Omental fat pad (tissue), 4 donors: ENCODE measurements at places on chromosomes 7 and 10.

GRCh38 chr10:96833220-96834001 is 1.3 kb downstream of the LCOR start:
- no peak for DNase-seq

GRCh38 chr7:41110186-41110585 is 592.7 kb downstream of the INHBA start:
- DNase-seq = no peak

DNA sequence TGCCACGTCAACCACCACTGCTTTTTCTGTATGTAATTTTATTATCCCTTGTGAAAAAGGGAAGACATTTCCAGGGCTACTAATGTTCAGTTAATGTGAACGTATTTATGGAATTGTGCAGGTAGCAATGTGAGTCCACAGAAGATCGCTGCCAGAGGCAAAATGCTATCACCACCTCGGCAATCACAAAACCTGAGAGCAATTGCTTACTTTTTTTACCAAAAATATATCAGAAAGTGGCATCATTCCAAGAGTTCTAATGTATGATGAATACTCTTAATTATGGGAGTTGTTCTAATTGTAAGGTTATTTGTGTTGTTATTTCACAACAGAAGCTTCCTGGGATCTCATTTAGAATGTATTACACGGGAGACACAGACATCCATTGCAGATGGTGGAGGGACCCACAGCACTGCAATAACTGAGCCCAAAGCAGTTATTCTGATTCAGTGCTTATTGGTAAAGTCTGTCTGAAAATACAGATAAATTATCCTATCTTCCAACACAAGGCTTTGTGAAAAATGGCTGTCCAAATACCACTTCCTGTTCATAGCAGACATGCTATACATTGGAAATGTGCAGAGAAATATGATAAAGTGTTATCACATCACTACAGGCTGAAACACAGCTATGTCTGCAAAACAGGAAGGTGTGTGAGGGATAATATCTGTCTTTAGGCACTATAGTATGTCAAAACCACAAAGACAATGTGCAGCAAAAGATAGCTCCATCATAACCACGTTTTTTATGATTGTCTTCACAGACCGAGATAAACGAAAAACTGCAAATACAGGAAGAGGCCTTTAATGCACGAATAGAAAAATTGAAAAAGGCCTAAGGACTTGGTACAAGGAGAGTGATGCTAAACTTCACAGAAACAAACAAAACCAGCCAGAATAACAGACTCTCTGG is 102.7 kb downstream of the CABCOCO1 start:
- DNase-seq = no peak

DNA sequence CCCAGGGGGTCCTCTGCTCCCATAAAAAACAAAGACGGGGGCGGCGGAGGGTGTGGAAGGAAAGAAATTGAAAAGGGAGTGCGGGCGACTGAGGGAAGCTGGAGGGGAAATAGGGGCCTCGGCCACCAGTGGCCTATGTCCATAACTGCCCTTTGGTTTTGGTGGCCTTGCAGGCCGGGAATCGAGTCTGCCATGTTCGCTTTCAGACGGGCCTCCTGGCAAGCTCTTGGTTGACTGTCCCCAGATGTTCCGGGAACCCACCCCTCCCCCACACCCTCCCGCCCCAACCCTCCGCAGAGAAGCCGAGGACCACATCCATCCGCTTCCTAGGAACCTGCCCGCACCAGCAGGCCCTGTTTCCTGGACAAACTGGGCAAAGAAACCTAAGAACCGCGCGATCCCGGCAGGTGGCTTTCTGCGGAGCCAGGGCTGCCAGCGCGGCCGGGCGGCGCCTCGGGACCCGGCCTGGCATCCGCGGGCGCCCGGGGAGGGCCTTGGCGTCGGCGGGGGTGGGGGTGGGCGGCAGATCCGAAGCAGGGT is 20.0 kb upstream of the GATA3 start:
- DNase-seq = no peak

- no peak for DNase-seq
Measured at GRCh38 chr7:115056019-115056418, 134.1 kb downstream of the MDFIC start.

DNA sequence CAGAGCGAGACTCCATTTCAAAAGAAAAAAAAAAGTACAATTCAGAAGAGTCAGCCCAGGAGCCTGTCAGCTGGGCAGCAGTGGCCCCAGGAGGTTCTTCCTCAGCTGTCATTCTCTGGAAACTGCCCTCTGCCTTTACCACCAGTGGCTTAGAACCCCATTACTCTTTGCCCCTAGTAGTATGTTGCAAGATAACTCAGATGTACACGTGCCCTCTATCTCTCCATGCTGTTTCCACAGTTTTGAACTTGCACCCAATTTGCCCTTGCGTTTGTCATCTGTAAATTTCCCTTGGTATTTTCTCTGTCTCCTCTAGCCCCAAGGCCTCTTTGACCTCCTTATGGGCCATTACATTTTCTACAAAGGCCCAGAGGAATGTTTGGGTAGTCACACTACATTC is 56.7 kb upstream of the PRKAR2B start:
- no peak for DNase-seq

GRCh38 chr7:35604595-35604994 is 90.3 kb downstream of the HERPUD2 start:
- DNase-seq = no peak
